ENCODE measurements at places on chromosomes 2 and 18.

GRCh38 chr2:20623241-20623640, 27.7 kb downstream of the HS1BP3 start:
- DNase-seq, result no peak

DNA sequence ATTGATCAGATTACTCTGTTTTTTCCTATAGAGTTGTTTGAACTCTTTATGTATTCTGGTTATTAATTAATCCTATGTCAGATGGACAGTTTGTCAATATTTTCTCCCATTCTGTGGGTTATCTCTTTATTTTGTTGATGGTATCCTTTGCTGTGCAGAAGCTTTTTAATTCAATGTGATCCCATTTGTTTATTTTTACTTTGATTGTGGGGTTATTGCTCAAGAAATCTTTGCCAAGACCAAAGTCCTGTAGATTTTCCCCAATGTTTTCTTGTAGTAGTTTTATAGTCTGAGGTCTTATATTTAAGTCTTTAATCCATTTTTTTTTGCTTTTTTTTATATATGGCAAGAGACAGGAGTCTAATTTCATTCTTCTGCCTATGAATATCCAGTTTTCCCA, 86.2 kb upstream of the FIGN start:
- DNase-seq, result no peak

GRCh38 chr18:46858290-46858689, 59.0 kb downstream of the PIAS2 start:
- DNase-seq, result no peak

- no peak for DNase-seq
These were observed 434.7 kb downstream of the GRB14 start for GRCh38 chr2:164186591-164186990.

- DNase-seq, result no peak
These were observed 75.7 kb upstream of the DAPL1 start for GRCh38 chr2:158719403-158719802.

DNA sequence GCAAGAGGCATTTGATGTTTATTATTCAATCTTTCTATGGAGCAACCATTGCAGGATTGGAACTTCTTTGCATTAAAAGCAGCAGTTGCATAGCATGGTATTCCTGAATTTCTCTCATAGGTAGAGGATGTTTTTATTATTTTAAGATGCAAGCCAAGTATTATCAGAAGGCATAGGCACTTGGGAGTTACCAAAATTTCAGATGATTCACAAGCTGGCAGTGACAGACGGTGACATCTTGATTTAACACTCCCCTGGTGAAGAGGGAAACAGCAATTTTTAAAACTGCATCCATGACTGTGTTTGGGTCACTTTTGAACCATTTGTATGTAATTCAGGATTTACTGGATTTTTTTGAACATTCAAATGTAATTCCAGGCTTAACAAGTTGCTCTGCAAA, 654.3 kb downstream of the SLC4A3 start:
- DNase-seq, result no peak
